Caki2 (cell line): ENCODE measurements at places on chromosomes 3 and 15. TPM values are rescaled to one million over a fixed set of nuclear protein-coding genes. Genes with fewer than 3 reads are reported as not detected.

C3orf49 gene
- total RNA-seq, result not detected in 2 replicates

DNA sequence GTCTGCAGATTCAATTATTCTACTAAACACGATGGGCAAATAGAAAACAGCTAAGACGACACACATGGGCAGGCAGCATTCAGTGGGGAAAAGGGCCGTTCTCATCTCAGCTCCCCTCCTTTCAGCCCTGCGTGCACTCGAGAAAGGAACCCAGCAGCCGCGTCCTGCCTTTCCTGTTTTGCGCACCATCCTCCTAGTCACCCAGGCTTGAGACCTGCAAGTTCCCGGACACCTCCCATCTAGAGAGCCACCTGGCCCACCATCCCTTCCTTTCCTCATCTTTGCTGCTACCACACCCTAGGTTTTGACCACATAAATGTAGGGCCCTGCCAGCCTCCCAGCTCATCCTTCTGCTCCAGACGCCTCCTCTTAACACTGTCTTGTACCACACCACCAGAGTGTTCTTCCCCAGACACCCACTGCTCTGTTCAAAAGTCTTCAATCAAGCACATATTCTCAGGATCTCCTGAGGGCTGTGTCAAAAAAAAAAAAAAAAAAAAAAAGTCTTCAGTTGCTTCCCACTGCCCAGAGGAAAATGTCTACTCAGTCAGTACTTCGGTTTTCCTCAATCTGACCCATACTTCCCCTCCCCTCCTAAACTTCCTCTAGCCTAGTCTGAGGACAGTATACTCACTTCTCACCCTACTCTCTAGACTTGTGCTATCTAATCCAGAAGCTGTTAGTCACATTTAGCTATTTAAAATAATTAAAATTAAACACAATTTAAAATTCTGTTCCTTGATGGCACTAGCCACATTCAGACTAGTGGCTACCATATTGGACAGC, 182.0 kb downstream of the STT3B start:
- no peak for DNase-seq

DNA sequence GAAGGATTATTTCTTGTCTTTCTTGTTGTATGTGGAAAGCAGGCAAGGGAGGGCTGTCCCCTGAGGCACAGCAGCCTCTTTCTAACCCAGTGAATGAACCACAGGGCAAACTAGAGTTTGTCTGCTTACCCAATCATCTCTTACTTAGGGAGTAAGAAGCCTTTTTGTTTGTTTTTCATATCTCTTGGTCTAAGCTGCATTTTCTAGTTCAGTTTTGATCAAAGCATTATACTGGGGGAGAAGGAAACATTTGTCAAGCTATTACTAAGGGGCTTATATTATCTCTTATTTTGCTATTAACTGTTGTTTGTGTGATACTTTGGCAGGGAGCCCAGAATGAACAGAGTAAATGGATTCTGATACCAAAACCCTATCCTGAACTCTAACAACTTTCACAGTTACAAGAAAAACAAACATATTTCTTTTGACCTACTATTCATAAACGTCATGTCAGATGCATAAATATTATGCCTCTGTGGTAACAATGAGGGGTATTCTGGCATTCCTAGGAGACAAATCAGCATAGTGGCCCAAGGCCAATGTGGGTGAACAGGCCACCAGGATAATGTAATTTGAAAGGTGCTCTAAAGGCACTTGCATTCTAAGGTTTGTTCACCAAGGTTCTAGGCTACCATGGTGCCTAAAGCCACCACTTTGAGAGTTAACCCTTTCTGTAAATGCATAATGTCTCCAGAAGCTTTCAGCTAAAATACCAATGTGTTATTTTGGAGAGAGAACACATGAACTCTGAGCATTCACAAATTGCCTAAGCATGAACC, 271.6 kb upstream of the ZPLD1 start:
- DNase-seq, result peak; percentile 97

GRCh38 chr3:46471371-46471914, 6.7 kb upstream of the LTF start:
- no peak for DNase-seq

SAMMSON gene
- 0.10 and 0.78 TPM in 2 replicates for total RNA-seq

DNA sequence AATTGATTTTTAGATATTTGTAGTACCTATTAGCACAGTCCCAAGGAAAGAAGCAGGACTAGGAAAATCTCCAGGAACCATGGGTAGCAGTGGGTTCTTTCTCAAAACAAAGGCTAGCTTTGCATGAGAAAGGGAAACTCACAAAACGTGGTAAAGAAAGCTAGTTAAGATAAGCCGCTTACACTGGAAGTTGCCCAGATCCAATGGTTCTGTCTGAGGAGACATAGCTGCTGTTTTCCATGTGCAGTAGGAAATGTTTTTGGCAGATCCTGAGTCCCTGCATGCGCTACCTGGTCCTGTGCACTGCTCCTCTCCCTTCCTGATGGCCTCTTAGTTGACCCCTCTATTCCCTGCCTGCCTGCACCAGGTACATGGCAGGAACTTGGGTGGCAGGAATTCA, 60.4 kb downstream of the TFG start:
- no peak for DNase-seq

HYAL2 gene
- 61.4 and 92.2 TPM in 2 replicates for total RNA-seq

GOLGA6D gene
- total RNA-seq, result not detected in 2 replicates

P2RY14 gene
- not detected in 2 replicates for total RNA-seq
